AG08395 (cell line): ENCODE measurements at places on chromosomes 7 and 10.
A peak's percentile ranks its signal among the peaks of the same experiment; 100 is the strongest.

DNA sequence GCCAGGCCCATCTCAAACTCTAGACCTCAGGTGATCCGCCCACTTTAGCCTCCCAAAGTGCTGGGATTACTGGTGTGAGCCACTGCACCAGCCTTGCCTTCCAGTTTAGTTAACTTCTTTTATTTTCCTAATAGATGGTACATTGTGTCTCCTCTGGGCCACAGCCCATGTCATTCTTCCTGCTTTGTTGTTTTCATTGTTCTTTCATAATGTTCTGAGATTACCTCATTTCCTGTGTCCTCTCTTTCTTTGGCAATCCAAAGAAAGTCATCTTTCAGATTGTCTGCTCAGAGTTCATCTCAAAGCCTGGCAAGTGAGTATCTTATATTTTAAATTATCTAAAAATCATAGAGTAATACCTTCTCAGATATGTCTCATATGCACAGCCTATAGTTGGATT, at the start of gene OLAH:
OLAH (plus strand) TSS at position 270 of the 400 bp plus-strand sequence. CDS start 3,346 bp downstream, outside the sequence.
- DNase-seq, result no peak

GRCh38 chr7:133481676-133482075, 228.8 kb downstream of the EXOC4 start:
- DNase-seq, result peak; percentile 61

DNA sequence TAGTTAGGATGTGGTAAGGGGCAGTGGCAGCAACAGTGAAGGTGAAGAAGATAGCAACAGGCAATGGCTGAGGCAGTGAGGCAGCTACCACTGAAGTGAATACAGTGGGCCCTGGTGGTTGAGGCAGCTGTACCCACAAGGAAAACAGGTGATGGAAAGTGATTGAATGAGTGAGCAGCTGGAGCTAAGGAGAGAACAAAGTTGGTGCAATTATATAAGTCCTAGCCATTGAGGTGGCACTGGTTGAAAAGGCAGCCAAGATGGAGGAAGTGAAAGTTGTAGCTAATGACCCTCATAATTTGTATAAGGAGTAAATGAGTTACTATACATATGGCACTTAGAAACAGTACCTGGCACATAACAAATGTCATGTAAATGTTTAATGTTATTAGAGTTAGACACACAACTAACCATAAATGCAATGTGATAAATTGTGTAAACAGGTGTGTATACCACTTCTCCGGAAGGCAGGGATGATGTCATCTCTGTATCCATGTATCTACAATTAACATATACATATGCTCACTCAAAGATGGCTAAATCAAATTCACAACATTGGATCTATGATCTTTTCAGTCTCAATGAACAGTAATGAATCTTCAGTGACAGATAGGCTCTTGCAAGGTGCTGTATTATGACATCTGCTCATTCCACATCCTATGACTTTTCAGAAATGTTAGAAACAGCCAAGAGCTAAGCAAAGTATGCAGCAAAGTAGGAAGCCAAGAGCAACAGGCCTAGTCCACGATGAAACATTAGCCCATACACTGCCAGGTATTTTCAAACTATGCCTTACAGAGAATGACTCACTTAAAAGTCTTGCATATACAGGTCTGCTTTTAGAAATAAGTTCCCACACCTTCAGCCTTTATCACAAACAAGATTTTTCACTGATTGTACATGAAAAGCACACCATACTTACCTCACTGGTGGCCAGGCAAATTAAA, 10.7 kb downstream of the XPNPEP1 start:
- DNase-seq, result peak; percentile 17

DNA sequence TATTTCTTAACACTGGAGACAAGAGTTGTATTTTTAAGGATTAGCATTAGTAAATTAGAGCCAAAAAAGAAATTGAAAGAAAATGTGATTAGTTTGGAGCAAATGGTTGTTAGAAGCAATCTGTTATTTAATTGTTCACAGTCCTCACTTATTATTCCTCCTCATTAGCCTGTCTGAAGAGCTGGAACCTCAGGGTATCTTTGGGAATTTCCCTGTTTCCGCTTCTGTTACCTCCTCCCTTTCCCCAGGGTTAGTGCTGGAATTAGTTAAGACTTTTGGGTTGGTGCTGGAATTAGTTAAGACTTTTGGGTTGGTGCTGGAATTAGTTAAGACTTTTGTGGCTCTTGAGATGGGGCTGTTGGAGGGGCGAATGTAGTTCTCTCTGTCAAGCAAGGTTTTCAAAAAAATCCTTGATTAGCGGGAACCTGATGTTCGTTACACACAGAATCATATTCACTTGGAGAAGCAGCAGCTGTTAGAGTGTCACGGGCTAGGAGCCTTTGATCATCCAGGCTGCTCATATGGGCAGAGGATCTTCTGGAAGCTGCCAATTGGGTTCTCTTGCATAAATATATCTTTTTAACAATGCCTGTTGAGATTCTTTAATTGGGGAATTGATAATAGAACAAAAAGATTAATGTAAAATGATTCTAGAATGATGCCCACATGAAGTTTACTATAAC, 251.0 kb upstream of the NPSR1 start:
- no peak for DNase-seq

DNA sequence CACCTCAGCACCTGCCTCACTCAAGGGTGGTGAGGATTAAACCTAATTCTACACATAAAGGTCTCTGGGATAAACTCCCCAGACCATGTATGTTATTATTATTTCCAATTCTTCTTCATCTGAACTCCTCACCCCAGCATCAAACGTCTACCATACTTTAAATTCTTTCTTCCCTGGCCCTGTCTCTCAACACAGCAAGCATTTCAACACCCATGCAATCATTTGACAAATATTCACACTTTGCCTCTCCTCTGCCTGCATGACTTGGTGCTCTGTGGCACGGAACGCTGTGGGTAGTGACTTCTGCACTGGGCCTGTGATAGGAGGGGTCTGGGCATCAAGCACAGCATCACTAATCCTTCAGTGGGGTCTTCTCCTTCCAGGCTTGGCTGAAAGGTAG, 490.8 kb downstream of the TNS3 start:
- DNase-seq, result peak; percentile 58

DNA sequence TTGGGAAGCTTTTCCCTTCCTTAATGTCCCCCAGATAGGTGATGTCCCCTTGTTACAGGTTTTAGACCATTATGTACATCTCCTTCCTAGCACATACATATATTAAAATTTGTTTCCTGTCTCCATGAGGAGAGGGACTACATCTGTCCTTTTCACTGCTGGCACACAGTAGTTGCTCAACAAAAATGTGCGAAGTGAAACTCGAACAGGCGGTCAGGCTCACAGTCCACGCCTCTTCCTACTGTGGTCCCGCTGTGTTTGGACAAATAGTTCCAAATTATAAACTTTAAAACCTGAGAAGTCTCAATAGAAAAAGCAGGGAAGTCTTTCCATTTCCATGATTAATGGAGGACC, 1.2 kb upstream of the HHEX start:
- DNase-seq, result no peak

DNA sequence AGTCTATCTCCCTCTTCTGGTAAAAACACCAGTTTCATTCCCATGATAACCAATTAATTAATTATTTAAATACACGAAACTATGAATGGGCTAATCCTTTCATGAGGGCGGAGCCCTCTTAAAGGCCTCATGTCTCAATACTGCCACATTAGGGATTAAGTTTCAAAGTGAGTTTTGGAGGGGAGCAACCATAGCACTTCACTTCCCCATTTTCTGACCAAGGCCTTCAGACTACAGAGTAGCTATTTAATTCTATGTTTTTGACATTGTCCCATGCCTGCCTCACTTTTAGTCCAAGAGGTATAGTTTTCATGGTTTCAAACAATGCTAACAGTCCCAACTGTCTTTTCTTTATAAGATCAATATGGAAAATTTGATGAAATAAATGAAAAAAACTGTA, 618.6 kb downstream of the ZWINT start:
- DNase-seq, result no peak

DNA sequence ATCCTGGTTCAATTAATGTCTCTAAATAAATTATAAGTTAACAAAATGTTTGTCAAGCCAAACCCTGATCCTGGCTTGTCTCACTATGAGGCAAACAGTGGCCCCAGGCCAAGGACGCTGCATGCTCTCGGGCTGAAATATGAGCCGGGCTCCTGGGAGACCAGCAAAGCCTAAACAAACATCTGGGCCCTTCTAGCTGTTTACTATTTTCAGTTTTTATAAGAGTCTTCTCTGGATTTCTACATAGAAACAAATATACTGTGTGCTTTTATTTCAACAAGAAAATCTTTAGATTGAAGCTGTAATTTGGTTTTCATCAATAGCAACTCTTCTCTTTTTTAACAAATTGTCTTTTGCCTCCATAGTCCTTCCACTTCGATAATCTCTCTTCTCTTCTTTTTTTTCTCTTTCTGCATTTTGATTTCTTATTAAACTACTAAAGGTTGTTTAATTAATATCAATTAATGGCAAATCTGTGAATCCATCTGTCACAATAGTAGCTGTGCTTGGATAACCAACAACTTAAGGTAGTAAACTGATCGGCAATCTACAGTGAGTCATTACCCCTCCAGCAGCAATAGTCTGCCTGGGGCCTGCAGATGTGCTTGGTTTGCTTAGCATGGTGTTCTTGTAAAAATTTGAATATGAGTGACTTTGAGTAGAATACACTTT, 83.3 kb upstream of the DNAJC1 start:
- peak; percentile 80 for DNase-seq

DNA sequence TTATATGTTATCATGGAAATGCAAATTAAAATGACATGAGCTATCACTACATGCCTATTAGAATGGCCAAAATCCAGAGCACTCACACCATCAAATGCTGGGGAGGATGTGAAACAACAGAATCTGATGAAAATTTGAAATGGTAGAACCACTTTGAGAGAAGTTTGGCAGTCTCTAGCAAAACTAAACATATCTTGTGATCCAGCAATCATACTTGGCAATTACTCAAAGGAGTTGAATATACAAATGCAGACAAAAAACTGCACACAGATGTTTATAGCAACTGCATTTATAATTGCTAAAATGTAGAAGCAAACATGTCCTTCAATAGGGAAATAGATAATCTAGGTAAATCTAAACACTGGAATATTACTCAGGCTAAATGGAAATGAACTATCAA, 1164.9 kb downstream of the DNAJB9 start:
- no peak for DNase-seq

GRCh38 chr7:27779873-27780272, 39.9 kb downstream of the TAX1BP1 start:
- no peak for DNase-seq

DNA sequence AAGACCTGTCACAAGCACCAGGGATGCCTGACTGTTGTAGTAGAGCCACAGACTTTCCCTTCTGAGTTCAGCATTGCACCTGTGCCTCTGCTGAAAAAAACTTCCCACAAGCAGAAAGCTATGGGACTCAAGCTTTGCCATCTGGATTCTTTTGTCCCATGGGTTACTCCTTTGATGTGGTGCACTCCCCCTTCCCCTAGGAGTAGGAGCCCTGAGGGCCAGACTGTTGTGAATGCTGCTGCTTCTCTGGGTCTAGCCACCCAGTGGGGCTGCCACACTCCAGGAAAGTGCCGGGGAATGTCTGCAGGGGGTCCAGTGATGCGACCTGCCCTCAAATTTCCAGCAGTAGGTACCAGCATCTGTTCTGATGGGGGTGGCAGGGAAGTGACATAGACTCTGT, 11.7 kb downstream of the CASP7 start:
- DNase-seq, result no peak

GRCh38 chr10:95236068-95236903, 42.2 kb downstream of the ACSM6 start:
- DNase-seq, result peak; percentile 58

DNA sequence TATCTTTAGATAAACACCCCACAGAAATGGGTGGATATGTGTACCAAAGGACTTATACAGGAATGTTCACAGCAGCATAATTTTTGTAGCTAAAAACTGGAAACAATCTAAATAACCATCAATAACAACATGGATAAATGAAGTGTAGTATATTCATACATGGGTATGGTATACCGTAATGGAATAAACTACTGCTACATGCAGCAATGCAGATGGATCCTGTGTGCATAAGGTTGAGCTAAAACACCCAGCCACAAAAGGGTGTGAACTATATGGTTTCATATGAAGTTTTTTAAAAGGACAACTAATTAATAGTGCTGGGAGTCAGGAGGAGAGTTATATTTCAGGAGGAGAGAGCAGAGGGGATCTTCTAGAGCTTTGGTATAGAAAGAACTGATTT, 389.6 kb downstream of the GFRA1 start:
- DNase-seq, result no peak

- DNase-seq, result no peak
Observed at GRCh38 chr7:133819695-133820094, 307.4 kb upstream of the LRGUK start.

GRCh38 chr7:42432644-42433043, 195.6 kb upstream of the GLI3 start:
- no peak for DNase-seq

- no peak for DNase-seq
Observed at GRCh38 chr10:94450782-94451181, 48.4 kb downstream of the TBC1D12 start.

DNA sequence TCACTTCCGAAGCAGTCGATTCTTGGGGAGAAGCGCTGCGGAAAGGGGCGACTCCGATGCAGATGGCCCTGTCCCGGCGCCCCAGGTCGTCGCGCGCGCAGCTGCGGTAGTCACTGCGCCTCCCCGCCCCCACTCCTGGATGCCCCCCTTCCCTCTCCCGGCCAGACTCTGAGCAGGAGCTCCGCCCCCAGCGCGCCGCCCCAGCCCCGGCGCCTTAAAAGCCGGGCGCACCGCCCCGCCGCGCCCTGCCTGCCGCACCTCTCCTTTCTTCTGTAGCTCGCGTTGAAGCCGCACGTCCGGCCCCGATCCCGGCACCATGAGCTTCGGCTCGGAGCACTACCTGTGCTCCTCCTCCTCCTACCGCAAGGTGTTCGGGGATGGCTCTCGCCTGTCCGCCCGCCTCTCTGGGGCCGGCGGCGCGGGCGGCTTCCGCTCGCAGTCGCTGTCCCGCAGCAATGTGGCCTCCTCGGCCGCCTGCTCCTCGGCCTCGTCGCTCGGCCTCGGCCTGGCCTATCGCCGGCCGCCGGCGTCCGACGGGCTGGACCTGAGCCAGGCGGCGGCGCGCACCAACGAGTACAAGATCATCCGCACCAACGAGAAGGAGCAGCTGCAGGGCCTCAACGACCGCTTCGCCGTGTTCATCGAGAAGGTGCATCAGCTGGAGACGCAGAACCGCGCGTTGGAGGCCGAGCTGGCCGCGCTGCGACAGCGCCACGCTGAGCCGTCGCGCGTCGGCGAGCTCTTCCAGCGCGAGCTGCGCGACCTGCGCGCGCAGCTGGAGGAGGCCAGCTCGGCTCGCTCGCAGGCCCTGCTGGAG, at the start of gene INA:
INA (plus strand) TSS at position 243 of the 817 bp plus-strand sequence; CDS start at position 317, 74 bp downstream.
- DNase-seq, result peak; percentile 38

GRCh38 chr7:3310884-3311283, 9.8 kb downstream of the SDK1 start:
- DNase-seq, result no peak
